Putamen (tissue), 1 donor: ENCODE measurements at places on chromosomes 11 and 22.

DNA sequence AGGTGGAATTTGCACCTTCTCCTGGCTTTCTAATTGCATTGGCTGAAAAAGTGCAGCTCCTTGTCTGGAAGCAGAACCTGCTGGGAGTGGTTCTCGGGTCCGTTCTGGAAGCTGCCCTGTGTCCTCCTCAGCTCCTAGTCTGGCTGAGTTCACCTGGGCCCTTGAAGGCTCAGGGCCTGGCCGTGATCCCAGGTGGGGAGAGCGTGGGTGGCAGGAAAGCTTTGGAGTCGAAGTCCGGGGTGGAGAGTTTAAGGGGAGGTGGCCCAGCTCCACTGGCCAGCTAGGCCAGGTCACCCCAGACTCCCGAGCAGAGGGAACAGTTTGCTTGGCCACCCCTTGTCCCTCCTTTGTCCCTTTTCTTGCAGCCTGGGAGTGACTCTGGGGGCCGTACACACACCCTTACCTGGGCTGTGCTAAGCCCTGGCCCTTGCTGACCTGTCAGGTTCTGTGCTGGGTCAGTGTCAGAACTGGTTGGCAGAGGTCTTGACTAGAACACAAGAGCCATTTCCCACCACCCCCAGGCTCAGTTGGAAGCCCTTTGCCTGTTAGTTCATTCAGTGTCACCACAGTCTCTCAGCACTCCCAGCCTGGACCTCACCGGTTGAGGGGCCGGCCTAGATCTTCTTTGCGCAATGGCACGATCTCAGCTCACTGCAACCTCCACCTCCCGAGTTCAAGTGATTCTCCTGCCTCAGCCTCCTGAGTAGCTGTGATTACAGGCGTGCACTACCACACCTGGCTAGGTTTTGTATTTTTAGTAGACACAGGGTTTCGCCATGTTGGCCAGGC, 37.3 kb downstream of the LRP5 start:
- no peak for DNase-seq

- no peak for DNase-seq
Measured at GRCh38 chr22:28072066-28072465, 153.0 kb upstream of the PITPNB start.

- no peak for DNase-seq
Measured at GRCh38 chr11:35321532-35322317, 97.6 kb downstream of the SLC1A2 start.

DNA sequence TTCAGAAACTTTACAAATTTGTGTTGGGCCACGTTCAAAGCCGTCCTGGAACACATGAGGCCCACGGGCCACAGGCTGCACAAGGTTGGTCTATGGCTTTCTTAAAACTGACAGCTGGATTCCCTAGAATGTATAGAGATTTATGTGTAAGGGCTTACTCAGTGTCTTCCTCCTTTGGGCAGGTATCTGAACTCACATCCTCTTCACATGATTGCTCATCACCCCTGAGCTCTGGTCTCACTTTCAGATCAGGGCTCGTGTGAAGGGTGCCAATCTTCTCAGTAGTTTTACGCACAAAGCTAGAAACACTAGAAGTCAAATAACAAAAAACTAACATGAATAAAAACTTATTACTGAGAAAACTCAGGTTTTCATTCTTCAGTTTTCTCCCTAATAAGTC, 27.1 kb downstream of the HPS5 start:
- no peak for DNase-seq

DNA sequence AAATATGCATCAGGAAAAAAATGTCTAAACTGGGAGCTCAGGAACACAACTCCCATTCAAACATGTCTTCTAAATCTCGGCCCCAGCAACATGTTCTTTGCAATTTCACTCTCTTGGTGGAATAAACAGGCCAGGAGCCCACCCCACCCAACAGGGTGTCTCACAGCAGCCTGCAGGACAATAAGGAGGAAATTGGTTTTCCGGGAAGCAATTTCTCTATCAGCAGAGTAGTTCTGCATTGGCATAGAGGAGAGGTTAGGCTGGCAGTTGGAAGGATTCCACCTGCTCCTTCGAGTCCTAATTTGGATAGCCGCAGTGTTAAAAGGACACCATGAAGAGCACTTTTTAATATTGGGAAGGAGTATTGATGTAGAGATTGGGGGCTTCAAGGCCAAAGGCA, 55.9 kb upstream of the BARX2 start:
- no peak for DNase-seq

GRCh38 chr11:43626798-43627197, 53.7 kb upstream of the HSD17B12 start:
- DNase-seq: no peak
